ENCODE measurements at places on chromosomes 6 and 20. TPM values are rescaled to one million over a fixed set of nuclear protein-coding genes. Genes with fewer than 3 reads are reported as not detected.

The TRIM40 gene
- not detected for total RNA-seq

The CNBD2 gene
- total RNA-seq = 6.7 TPM

The TMEM170B gene
- 0.66 TPM for total RNA-seq

The KIAA0408 gene
- not detected for total RNA-seq

DNA sequence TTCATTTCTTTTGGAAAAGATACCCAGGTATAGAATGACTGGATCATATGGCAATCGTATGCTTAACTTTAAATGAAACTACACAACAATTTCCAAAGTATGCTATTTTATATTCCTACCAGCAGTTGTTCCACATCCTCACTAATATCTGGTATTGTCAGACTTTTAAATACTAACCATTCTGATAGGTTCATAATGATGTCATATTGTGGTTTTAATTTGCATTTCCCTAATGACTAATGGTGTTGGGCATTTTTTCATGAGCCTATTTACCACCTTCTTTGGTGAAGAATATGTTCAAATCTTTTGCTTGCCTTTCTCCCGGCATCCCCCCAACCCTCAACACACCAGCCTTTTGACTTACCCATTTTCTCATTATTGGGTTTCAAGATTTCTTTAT lies 96.2 kb upstream of the HMGN3 start:
- DNase-seq = no peak

- no peak for DNase-seq
These were observed 7.1 kb upstream of the DDO start for GRCh38 chr6:110422444-110422822.

- no peak for DNase-seq
These were observed 402.5 kb downstream of the PLCB1 start for GRCh38 chr20:8534368-8535160.

- DNase-seq = no peak
These were observed 42.5 kb upstream of the TLDC2 start for GRCh38 chr20:36833275-36834020.

- DNase-seq = no peak
These were observed at the start of gene SIM1 for GRCh38 chr6:100464903-100465700. Gene SIM1, minus strand, starts transcription at chr6:100464921. Its CDS starts 1,453 bp downstream, at chr6:100463468.

DNA sequence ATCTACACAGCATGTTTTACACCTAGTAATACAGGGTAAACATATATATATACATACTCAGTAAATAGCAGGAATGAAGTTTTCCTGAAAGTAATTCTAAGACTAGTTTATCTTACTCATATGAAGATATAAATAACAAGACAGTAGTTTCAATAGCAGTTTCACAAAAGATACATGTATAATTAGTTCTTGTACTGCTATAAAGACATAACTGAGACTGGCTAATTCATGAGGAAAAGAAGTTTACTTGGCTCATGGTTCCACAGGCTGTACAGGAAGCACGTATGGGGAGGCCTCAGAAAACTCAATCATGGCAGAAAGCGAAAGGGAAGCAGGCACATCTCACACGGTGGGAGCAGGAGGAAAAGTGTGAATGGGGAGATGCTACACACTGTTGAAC lies 16.9 kb downstream of the RARS2 start:
- DNase-seq = no peak
